Stimulated activated CD4-positive, alpha-beta T cell treated with anti-CD3 and anti-CD28 coated beads, Interleukin-15, amount 100 ng/mL, for 48 hours (primary cell): ENCODE measurements at places on chromosomes 3 and 15.
A peak's percentile ranks its signal among the peaks of the same experiment; 100 is the strongest.

DNA sequence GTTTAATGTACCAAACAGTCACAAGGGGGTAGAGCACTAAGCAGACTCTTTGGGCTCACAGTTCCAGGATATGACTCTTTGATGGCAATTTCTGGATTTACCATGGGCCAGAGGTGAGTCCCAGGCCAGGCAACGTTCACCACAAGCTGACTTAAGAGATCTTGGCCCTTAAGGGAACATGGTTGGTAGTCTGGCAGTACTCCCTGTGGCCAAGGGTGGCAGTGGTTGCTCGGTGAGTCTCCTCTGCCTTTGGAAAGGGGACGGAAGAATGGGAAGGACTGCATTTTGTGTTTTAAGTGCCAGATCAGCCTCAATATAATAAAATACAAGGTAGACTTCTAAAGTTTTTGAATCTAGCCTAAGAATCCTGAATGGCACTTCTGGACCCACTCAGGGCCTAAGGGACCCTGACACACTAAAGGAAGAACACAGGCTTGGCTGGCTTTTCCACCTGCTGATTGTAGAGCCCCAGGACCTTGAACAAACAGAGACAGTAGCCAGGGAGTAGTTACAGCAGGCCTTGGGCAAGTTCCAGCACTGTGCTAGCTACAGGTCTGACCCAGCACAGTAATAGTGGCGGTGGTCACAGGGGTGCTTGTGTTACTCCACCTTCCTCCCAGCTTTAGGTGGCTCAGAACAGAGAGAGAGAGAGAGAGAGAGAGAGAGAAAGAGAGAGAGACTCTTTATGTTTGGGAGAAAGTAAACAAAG lies 730.7 kb upstream of the ALCAM start:
- DNase-seq: no peak

- DNase-seq: no peak
Measured at GRCh38 chr3:64677961-64678716, 9.7 kb downstream of the ADAMTS9 start.

DNA sequence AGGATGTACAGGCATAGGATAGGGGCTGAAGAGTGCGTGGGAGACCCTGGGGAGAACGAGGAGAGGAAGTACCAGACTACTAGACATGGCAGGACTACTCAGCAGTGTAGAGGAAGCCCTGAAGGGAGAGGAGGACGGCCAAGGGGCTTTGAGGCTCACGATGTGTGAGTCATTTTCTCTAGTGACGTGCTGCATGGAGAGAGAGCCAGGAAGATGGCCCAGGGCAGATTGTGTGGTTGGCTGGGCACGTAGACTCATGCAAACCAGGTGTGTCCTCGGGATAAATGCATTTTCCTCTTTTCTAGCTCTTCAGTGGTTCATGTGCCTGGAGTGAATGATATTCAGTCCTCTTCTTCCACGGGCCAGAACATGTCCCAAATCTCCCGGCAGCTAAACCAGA lies 115.0 kb upstream of the ABHD17C start:
- DNase-seq: no peak

- no peak for DNase-seq
Measured at GRCh38 chr3:62574266-62574898, 201.0 kb upstream of the FEZF2 start.

DNA sequence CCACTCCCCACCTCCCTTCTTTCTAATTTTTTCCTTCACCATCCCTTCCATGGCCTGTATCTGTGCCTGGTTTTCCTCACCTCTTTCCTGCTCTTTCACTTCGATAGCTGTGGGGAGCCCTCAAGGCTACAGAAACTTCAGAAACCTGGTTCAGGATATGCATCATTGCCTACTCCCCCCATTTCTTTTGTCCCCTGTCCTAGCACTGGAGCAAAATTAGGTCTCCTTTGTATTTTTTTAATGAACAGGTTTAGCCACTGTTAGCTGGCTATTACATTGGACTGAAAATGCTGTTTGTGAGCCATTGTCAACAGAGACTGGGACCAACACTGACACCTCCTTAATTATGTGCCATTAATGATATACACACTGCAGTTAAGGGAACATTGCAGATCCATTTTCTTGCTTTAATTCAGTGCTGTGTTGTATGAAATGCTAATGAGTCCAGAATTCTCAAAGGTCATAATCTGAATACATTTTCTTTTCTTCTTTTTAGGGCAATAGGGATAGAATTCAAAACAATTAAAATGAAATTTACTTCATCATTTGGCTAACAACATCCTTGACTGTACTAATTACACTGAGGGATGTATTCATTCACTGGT lies 138.6 kb downstream of the PDCD6IP start:
- no peak for DNase-seq

GRCh38 chr3:146274833-146275232 lies 23.9 kb upstream of the PLSCR4 start:
- DNase-seq: no peak

GRCh38 chr3:134647902-134648760 lies 2.7 kb downstream of the KY start:
- no peak for DNase-seq

DNA sequence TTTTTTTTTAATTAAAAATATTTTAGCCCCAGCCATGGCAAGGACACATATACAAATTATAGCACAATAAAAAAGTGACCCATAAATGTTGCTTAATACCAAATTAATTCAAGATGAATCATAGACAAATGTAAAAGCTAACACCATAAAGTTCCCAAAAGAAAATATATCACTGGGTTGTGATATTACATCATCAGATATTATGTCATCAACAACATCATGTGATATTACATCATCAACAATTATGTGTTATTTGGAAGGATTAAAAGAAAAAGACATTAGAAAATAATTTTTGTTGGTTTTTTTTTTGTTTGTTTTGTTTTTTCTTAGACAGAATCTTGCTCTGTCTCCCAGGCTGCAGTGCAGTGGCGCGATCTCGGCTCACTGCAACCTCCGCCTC lies 34.5 kb upstream of the ABHD10 start:
- DNase-seq: no peak

DNA sequence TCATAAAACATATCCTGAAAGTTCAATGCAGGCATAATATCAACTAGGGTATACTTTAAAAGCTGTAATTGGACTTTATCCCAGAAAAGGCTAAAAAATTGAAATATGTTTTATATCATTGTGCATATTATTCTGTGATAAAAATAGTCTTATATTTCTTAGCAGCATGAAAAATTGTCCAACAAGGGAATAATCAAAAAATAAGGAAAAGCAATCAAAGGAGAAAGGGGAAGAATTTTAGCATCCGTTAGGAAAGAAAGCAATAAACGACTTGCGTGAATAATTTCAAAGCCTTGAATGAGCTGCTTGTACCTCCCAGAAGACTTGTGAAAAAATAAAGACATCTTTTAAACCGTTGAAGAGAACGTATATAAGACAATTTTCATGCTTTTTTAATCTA lies 1369.8 kb upstream of the GBE1 start:
- no peak for DNase-seq

- no peak for DNase-seq
Measured at GRCh38 chr3:4758249-4758860, 220.9 kb upstream of the BHLHE40 start.

DNA sequence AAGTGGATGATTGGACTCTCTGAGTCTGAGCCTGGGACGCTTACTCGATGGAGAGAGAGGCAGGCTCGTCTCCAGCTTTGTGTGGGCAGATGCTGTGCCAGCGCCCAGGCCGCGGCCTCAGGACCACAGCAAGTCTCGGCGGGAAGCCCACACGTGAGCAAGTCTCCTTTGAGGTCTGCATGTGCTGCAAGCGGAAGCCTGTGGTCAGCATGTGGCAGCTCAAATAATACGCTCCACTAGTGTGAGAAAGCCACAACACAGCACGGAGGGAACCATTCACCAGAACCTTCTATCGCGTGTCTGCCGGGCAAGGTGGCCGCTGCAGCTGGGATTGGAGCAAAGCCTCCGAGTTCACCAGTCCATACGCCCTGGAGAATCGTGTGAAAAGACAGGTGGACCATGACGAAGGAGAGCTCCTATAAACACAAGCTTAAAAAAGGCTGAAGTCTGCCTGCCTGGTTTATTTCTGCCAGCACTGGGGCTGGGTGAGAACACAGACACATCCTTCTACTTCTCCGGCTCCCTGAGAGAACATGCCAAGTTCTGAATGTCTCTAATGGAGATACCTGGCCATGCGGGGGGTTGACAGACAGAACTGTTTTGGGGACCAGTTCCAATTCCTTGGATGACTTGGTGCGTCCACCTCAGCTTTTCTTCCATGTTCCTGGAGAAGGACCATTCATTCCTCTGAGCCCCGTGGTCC lies 82.0 kb upstream of the LRIG1 start:
- peak; percentile 2 for DNase-seq

- DNase-seq: no peak
Measured at GRCh38 chr3:25831578-25831977, 41.7 kb downstream of the OXSM start.

DNA sequence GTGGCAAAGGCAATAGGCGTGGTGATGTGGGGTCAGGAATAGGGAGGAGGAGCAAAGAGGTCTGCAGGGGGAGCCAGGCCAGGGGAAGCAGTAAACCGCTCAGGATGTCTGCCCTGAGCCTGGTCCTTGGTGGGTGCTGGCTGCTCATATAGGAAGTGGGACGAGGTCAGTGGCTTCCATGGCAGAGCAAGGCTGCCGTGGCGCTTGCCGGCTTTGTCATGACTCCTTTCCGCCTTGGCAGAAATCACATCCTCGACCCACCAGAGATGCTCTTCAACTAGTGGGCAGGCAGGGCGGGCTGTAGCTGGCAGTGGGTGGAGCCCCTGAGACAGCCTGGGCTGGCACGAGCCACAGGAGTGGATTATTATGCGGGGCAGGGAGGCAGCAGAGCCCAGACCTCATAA lies 13.1 kb upstream of the SKOR1 start:
- DNase-seq: no peak

DNA sequence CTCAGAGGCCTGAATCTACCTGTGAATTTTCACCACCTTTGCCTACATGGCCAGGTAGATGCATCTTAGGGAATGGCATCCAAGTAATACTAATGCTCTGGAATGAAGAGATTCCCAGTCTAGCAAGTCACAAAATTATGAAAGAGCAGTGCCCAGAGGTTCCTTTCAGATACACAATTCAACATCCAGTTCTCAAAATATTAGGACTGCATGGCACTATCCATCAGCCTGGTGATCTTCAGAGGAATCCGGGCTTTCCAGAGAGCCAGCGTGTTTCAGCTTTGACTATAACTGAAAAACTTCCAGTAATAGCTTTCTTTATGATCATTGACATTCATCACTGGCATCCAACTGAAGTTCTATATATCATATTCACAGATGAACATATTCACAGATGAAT lies 849.8 kb downstream of the AGBL1 start:
- DNase-seq: no peak

DNA sequence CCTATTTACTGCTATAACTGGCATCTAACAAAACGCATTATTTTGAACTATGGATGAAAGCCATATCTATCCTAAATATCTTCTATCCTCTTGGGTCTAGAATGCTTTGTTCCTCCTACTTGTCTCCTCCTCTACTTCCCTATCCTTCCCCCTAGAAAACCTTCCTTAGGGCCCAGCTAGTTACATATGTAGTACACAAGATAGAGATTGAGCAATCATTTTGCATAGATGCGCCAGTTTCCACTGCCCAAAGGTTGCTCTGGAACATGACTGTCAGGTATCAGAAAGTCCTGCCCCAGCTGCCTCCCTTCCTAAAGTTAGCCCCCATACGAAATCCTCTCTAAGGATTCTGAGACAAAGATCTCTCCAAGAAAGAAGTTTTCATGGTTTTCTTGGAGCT lies 55.1 kb downstream of the GPR160 start:
- no peak for DNase-seq

DNA sequence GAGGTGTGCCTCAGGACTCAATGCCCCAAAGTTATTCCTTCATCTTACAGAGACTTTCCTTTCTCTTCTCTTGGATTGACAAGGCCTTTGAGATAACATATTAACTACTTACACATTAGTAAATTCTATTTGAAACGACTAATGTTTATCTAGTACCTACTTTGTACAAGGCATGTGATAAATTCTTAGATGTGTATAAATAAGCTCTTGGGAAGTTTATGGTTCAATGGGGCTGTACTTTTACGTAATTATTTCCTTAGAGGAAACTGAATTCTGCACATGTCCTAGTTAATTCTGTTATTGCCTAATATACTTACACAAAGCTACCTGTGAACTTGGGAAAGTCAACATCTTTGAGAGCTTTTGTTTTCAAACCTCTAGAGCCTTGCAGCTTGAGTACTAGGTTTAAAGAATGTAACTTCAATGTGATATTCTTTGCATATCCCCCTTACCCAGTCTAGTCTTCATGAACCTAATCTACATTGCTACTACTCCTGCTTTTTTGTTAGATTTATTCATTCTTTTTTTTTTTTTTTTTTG lies 58.5 kb upstream of the RAP2B start:
- DNase-seq: no peak

- no peak for DNase-seq
Measured at GRCh38 chr15:89830639-89831038, 16.0 kb upstream of the ANPEP start.

GRCh38 chr3:100992231-100993012 lies 799 bp downstream of the ABI3BP start:
- DNase-seq: no peak

GRCh38 chr15:67148196-67148701 lies 82.8 kb downstream of the SMAD3 start:
- DNase-seq: no peak

DNA sequence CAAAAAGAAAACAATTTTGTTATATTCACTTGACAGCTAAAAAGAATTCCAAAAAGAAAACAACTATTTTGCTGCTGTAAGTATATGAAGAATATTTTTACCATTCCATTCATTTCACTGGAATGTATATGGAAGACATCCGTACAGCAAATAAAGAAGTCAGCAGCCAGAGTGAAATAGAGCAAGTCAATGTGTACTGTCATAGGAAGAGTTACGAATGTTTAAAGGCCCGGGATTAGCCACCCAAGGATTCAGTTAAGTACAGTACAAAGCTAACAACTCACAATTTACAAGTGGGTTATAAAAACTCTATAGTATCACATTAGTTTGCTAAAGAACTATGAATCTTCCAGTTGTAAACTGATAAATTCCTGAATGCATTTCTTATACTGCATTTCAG lies 14.4 kb upstream of the XXYLT1 start:
- DNase-seq: no peak

DNA sequence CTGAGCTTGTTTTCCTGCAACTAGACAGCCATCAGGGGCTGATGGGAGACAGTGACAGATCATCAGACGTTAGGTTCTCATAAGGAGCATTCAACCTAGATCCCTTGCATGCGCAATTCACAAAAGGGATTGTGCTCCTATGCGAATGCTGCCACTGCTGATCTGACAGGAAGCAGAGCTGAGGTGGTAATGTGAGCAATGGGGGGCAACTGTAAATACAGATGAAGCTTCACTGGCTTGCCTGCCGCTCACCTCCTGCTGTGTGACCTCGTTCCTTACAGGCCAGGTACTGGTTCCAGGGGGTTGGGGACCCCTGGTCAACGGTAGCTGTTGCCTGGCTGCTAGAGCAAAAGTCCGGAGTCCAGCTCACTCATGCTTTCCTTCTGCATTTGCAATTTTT lies 26.4 kb upstream of the KCNAB1 start:
- DNase-seq: no peak

DNA sequence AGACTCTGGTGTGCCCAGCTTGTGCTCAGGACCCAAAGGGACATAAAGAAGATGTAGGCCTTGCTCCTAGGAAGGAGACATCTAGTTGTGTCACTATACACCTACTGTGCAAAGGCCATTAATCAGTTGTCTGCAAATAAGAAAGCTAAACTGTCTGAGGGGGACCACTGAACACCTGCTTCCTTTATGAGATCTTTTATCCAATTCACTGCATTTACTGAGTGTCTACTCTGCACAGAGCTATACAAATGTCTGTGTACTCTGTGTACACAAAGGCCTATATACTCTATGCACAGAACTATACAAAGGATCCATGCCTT lies 124.8 kb downstream of the CTNNB1 start:
- no peak for DNase-seq

- DNase-seq: no peak
Measured at GRCh38 chr3:11530153-11530721, 113.5 kb downstream of the VGLL4 start.
